Ascending aorta (tissue), 2 donors: ENCODE measurements at places on chromosomes 5 and 9. TPM values are rescaled to one million over a fixed set of nuclear protein-coding genes. Genes with fewer than 3 reads are reported as not detected.

Gene C1QTNF2
- total RNA-seq, result 3.7 TPM

Gene GRXCR2
- total RNA-seq, result not detected

Gene GABRA1
- total RNA-seq, result not detected

Gene GAS1
- total RNA-seq, result 605 TPM

Gene HAND1
- not detected for total RNA-seq

DNA sequence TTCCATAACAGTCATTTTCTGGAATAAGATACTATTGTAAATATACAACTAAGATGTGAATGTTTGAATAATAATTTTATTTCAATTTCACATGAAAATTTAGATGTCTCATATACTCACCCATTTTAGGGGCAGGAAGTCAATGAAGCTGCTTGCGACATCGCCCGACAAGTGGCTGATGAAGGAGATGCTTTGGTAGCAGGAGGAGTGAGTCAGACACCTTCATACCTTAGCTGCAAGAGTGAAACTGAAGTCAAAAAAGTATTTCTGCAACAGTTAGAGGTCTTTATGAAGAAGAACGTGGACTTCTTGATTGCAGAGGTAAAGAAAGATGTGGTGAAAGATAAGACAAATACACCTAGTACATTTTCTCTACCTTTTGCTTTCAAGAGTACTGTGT, 8.6 kb downstream of the BHMT start:
- no peak overlapping the region for H3K27ac ChIP-seq
- DNase-seq, result no peak
- no peaks in the 10 kb centered on the region for H3K27me3 ChIP-seq

GRCh38 chr5:173310861-173311785, 17.1 kb downstream of the STC2 start:
- no peak overlapping the region for H3K4me3 ChIP-seq
- peaks cover 4% of the 10 kb centered on the region for H3K4me1 ChIP-seq
- H3K27ac ChIP-seq, result peak overlapping the region; percentile 82
- H3K27me3 ChIP-seq, result no peaks in the 10 kb centered on the region
- no peaks in the 10 kb centered on the region for H3K36me3 ChIP-seq
- DNase-seq, result peak; percentile 69

GRCh38 chr9:78577156-78577906, 280.4 kb downstream of the PSAT1 start:
- H3K4me1 ChIP-seq, result no peaks in the 10 kb centered on the region
- no peak for DNase-seq
- H3K4me3 ChIP-seq, result no peak overlapping the region
- no peaks in the 10 kb centered on the region for H3K27me3 ChIP-seq
- no peaks in the 10 kb centered on the region for H3K36me3 ChIP-seq

GRCh38 chr5:112563169-112563826, 144.2 kb upstream of the EPB41L4A start:
- no peaks in the 10 kb centered on the region for H3K4me1 ChIP-seq

DNA sequence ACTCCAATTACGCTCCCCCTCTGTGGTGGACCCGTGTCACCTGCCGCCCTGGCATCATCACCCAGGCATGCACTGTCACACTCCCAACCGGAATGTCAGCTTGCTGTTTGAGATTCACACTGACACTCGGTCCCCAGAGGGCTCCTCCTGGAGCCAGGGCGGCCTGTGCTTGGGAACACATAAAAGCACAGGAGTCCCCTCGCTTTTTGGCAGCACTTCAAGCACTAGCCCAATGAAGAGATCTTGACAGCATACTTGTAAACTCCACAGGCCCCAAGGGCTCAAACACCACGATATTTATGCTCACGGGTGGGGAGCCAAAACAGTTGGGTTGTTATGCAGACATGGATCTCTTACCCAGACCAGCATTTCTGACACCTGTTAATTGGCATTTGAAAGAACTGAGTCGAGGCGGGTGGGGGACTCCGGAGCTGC, 90.8 kb upstream of the EGFLAM start:
- no peaks in the 10 kb centered on the region for H3K36me3 ChIP-seq
- DNase-seq, result no peak
- H3K4me3 ChIP-seq, result no peak overlapping the region
- H3K27me3 ChIP-seq, result no peaks in the 10 kb centered on the region
- no peak overlapping the region for H3K27ac ChIP-seq

DNA sequence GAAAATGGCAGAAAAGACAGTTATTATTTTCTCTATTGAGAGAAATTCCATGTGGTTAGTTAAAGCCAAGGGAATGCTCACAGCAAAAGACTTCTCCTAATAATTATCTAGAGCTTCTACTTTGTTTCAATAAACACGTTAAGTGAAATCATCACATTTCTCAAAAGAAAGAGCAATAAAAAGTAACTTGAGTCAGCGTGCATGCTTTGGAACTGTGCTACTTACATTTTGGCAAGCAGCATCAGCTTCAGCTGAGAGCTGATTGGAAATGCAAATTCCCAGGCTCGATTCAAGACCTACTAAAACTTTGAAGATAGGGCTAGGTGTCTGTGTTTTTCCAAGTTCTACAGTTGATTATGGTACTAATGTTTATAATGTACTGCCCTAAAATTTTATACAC, 132.1 kb downstream of the CDH18 start:
- H3K27ac ChIP-seq, result no peak overlapping the region
- H3K4me3 ChIP-seq, result no peak overlapping the region
- H3K36me3 ChIP-seq, result no peaks in the 10 kb centered on the region
- no peak for DNase-seq

- no peak for DNase-seq
- H3K27me3 ChIP-seq, result no peaks in the 10 kb centered on the region
- H3K4me3 ChIP-seq, result no peak overlapping the region
- no peak overlapping the region for H3K27ac ChIP-seq
Observed at GRCh38 chr9:31908158-31908890, 476.1 kb upstream of the ACO1 start.

GRCh38 chr5:170262061-170263045, 29.6 kb downstream of the C5orf58 start:
- no peak for DNase-seq
- no peaks in the 10 kb centered on the region for H3K36me3 ChIP-seq
- no peak overlapping the region for H3K27ac ChIP-seq
- H3K27me3 ChIP-seq, result no peaks in the 10 kb centered on the region
- no peaks in the 10 kb centered on the region for H3K4me1 ChIP-seq

DNA sequence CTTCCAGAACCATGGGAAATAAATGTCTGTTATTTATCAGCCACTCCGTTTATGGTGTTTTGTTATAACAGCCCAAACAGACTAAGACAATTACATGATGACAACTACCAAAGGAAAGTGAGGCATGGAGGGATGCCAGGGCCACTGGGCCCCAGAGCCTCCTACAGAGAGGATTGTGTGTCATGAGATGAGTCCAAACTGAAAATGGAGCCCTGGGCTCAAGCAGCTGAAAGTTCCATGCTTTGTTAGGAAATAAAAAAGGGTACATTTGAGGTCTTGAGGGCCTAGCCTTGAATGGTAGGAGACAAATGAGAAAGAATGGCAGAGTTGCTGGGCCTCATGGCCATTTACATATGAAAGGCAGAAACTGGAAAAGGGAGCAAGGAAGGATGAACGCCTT, 586.5 kb downstream of the CETN3 start:
- H3K27ac ChIP-seq, result no peak overlapping the region
- H3K4me1 ChIP-seq, result no peaks in the 10 kb centered on the region
- H3K4me3 ChIP-seq, result no peak overlapping the region
- no peaks in the 10 kb centered on the region for H3K27me3 ChIP-seq
- no peaks in the 10 kb centered on the region for H3K36me3 ChIP-seq

GRCh38 chr9:110828264-110828663, 159.7 kb downstream of the MUSK start:
- H3K4me1 ChIP-seq, result no peaks in the 10 kb centered on the region
- peak overlapping the region; percentile 82 for H3K27ac ChIP-seq
- DNase-seq, result peak; percentile 86
- H3K27me3 ChIP-seq, result no peaks in the 10 kb centered on the region

DNA sequence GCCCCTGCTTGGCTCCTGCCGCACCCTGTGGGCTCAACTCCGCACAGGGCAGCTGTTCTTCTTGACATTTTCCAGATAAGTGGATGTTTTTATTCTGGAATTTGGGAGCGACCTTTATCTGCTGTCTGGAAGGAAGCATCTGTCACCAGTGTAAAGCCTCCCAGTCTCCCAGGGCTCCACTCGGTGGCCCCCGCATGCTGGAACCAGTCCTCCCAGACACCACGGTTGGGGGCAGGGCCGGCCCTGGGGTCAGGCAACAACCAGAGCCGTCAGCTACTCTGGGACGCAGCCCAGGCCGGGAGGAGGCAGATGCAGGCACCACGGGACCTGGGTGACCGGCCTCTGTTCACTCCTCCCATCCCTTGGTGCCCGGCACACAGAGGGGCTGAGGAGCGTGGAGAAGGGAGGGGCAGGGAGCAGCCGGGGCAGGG, 92.8 kb upstream of the ADAMTS2 start:
- DNase-seq, result no peak
- H3K27ac ChIP-seq, result no peak overlapping the region
- H3K27me3 ChIP-seq, result no peaks in the 10 kb centered on the region
- H3K36me3 ChIP-seq, result no peaks in the 10 kb centered on the region
- H3K4me3 ChIP-seq, result no peak overlapping the region
- no peaks in the 10 kb centered on the region for H3K4me1 ChIP-seq

- H3K4me1 ChIP-seq, result no peaks in the 10 kb centered on the region
- DNase-seq, result no peak
- H3K4me3 ChIP-seq, result no peak overlapping the region
- no peaks in the 10 kb centered on the region for H3K36me3 ChIP-seq
- H3K27ac ChIP-seq, result no peak overlapping the region
Observed at GRCh38 chr5:164097749-164098148, 592.3 kb downstream of the MAT2B start.

GRCh38 chr5:14131855-14132503, 11.2 kb upstream of the TRIO start:
- no peak for DNase-seq
- H3K27ac ChIP-seq, result no peak overlapping the region
- H3K36me3 ChIP-seq, result no peaks in the 10 kb centered on the region
- no peak overlapping the region for H3K4me3 ChIP-seq
- no peaks in the 10 kb centered on the region for H3K4me1 ChIP-seq
- H3K27me3 ChIP-seq, result no peaks in the 10 kb centered on the region

GRCh38 chr9:114051281-114051680, 26.8 kb downstream of the AMBP start:
- H3K4me1 ChIP-seq, result no peaks in the 10 kb centered on the region
- DNase-seq, result no peak
- no peak overlapping the region for H3K4me3 ChIP-seq
- H3K36me3 ChIP-seq, result peaks cover 27% of the 10 kb centered on the region

GRCh38 chr5:7828269-7828668, 22.7 kb downstream of the CFAP90 start:
- no peaks in the 10 kb centered on the region for H3K36me3 ChIP-seq
- H3K27ac ChIP-seq, result no peak overlapping the region
- H3K4me3 ChIP-seq, result no peak overlapping the region
- no peak for DNase-seq

- no peaks in the 10 kb centered on the region for H3K4me1 ChIP-seq
- H3K4me3 ChIP-seq, result no peak overlapping the region
- H3K36me3 ChIP-seq, result no peaks in the 10 kb centered on the region
- H3K27ac ChIP-seq, result no peak overlapping the region
Observed at GRCh38 chr9:71637375-71637774, 130.9 kb downstream of the CEMIP2 start.

DNA sequence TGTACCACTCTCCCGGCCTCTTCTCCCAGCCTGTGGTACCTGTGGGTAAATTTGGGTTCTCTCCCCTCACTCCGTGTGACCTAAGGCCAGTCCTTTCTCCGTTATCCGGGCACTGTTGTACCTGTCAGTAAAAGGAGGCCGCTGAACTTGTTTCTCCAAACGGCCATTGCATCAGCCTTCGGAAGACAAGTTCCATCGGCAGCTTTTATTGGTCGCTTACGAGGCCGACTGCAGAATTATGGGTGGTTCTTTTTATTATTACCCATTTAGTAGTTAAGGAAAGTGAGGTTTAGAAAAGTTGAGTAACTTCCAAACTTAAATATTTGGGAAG, 558 bp downstream of the GRPEL2 start:
- peak overlapping the region; percentile 71 for H3K27ac ChIP-seq
- no peaks in the 10 kb centered on the region for H3K4me1 ChIP-seq
- no peaks in the 10 kb centered on the region for H3K27me3 ChIP-seq
- no peak for DNase-seq
- peak overlapping the region; percentile 76 for H3K4me3 ChIP-seq
- peaks cover 29% of the 10 kb centered on the region for H3K36me3 ChIP-seq

GRCh38 chr5:14244721-14245120, 101.6 kb downstream of the TRIO start:
- DNase-seq, result no peak
- H3K27ac ChIP-seq, result no peak overlapping the region
- no peaks in the 10 kb centered on the region for H3K4me1 ChIP-seq
- no peaks in the 10 kb centered on the region for H3K27me3 ChIP-seq
- no peak overlapping the region for H3K4me3 ChIP-seq

GRCh38 chr5:83253720-83254119, 176.4 kb downstream of the XRCC4 start:
- no peak overlapping the region for H3K27ac ChIP-seq
- H3K27me3 ChIP-seq, result no peaks in the 10 kb centered on the region
- H3K4me3 ChIP-seq, result no peak overlapping the region

GRCh38 chr5:95836544-95836943, 14.0 kb upstream of the GLRX start:
- H3K36me3 ChIP-seq, result no peaks in the 10 kb centered on the region
- H3K4me1 ChIP-seq, result peaks cover 19% of the 10 kb centered on the region
- H3K4me3 ChIP-seq, result no peak overlapping the region
- no peaks in the 10 kb centered on the region for H3K27me3 ChIP-seq
- no peak for DNase-seq
- H3K27ac ChIP-seq, result peak overlapping the region; percentile 89

DNA sequence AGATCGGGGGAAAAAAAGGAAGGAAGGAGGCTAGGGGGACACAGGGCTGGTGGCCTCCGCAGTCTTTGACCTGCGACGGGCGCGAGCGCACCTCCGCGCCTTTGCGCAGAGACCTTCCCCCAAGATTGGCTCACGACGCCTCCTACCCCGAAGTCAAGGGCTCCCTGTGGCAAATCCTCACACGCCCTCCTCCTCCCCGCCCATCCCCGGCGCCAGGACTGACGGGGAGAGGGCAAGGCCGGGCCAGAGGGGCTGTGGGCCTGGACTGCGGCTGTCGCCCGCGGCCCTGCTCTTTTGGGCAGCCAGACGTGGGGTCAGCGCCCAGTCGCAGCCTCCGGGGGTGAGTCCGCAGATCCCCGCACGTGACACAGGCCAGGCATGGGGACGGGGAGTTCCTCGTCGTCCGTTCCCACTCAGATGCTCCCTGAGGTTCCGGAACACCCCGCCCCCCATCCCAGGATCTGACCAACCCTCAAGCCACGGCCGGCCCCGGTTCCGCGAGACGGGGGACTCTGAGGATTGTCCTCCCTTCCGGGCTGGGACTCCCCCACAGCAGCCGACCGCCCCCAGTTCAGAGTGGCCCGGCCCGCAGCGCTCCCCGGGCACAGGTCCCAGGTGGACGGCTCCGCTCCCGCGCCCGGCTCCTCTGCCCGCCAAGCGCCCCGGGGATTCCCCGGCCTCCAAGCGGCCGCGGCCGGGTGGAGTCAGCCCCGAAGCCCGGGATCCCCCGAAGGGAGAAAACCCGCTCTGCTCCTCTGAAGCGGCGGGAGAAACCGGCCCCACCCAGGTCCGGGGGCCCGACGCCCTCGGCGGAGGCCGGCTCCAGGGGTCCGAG, 543 bp upstream of the ANKRD33B start:
- no peaks in the 10 kb centered on the region for H3K36me3 ChIP-seq
- peak; percentile 79 for DNase-seq
- no peaks in the 10 kb centered on the region for H3K4me1 ChIP-seq
- no peaks in the 10 kb centered on the region for H3K27me3 ChIP-seq
